RWPE2 (cell line): ENCODE measurements at places on chromosomes 4 and X.

- no peak for DNase-seq
These were observed 17.7 kb downstream of the COL4A6 start for GRCh38 chrX:108420481-108420880.

DNA sequence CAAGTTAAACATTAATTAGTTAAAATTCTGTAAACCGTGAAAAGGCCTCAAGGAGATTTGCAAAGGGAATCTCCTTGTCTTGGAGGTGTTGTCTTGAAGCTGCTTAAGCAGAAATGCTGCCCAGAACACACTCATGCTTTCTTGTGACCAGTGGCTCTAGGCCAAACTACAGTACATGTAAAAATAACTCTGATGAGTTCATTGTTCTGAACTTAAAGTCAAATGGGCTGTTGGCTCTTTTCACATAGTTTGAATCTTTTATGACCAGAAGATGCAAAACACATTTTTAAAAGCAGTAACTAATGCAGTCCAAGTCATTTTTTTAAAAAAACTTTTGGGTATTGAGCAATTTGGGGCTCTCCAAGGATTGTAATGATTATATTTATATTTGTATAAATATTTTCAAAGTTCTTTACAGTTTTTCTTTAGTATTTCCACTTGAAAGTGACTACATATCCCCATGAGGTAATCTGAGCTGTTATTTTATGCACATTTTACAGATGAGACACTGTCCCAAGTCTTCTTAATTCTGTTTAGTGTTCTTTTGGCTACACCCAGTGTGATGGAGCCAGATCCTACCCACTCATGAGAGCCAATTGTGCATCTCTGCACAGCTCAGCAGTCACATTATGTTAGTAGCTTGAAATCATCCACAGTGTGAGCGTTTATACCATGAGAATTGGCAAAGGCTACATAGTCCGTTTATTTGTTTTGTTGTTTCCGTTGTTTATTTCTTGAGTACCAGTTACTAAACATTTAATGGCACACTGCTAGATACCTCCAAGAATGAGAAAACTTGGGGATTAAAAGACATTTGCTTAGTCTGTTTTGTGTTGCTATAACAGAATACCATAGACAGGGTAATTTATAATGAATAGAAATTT lies 112.8 kb upstream of the ATXN3L start:
- no peak for DNase-seq

DNA sequence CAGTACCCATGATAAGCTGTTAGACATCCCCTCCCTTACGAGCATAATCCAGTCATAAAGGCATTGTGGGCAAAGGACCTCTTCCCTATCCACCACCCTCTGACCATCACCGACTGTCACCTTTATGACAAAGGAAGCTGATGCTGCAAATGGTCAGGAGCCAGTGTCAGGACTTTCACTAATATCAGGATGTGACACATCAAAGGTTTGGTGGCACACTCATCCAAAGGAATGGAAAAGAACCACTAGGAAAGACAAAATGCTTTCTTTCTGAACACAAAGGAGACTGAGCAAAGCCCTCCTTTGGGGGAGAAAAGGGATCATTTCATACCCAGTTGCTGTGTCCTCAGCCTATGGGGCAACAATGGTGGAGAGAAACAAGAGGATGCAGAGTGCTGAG lies 66.9 kb upstream of the PROM1 start:
- no peak for DNase-seq

DNA sequence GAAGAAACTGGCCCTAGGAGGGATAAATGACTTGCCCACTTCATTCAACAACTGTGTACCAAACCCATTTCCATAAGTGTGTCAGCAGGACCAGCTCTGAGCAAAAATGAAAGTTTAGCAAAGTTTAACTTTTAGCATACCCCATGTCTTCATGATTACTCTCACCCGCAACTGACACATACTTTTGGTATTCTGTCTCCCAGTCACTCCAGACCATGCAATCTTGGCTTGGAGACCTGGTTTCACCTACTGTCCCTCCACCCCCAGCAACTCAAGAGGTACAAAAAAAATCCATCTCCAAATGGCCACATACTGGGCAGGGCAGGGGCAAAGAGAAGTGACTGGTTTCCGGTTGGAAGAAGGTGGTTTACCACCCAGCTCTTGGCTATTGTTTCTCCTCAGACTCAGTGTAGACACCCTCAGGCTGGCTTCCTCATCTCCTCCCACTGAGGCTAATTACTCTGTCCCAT lies 79.8 kb downstream of the RLIM start:
- DNase-seq: no peak

- DNase-seq: no peak
These were observed 496.9 kb upstream of the DIPK2B start for GRCh38 chrX:45697591-45697990.

- DNase-seq: no peak
These were observed at the start of gene SASH3 for GRCh38 chrX:129779747-129780146. SASH3 (plus strand) TSS chrX:129779949; CDS start chrX:129780098, 149 bp downstream.

DNA sequence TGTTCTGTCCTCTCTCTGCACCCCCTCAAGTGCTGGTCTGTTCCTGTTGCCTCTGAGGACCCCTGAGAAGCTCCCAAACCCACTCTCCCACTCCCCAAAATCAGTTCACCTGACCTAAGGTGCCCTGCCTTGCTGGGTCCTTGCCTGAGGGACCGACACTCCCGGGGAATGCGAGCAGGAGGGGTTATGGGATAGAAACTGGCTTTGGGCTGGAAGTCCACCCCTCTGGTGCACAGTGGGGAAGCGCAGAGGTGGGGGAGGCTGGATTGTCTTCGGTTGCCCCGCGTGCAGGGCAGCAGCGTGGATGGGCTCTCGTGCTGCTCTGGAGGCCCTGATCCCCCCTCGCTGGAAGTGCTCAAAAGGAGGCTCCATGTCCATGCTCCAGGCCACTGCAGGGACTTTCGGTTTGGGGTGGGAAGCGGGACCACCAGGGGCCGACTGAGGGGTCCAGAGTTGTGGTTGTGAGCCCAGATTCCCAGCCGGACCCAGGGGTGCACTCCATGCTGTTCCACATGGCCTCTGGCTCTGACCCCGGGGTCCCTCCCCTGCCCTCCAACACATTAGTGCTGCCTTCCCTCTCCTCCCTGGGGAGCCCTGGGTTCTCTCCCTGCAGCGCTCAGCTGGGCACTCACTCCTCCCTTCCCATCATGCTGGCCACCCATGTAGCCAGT lies 7.6 kb downstream of the SORCS2 start:
- DNase-seq: no peak

DNA sequence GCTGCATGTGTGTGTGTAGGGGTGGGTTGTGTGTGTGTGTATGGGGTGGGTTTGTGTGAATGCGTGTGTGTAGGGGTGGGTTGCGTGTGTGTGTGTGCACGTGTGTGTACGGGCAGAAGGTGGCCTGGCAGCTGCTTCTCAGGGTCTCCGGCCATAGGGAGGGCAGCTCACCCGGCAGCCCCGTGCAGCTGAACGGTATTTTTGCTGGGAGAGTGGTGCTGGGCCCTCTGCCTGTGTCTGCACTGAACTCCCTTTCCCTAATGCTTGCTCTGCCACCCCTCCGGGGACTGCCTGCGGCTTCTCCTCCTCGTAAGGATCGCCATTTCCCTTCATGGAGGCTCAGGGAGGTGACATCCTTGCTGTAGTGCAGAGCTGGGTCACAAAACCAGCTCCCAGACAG lies 30.2 kb downstream of the WFS1 start:
- no peak for DNase-seq

- no peak for DNase-seq
These were observed 257.1 kb upstream of the RPS6KA3 start for GRCh38 chrX:20523626-20524312.

DNA sequence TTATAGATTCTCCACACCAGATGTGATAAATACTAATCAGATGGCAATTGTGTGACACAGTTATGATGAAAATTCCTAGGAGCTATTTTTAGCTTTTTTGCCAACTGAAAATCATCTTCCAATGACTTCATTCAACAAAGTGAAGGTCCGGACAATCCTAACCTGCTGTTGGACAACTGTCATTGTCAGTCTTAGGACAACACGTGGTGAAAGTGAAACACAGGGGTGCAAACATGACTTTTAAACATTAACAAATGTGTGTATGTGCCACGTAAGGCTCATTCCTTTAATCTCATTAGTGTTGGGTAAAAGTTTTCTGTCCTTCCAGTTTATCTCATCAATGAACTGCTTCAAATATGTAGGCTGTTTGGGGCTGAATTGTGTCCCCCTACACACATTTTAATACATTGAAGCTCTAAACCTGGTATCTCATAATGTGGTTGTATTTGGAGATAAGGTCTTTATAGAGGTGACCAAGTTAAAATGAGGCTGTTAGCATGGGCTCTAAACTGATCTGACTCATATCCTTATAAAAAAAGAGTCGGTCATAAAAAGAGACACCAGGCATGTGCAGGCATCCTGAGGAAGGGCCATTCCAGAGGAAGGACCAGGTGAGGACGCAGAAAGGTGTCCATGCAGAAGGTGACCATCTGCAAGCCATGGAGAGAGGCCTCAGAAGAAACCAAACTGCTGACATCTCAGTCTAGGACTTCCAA lies 41.2 kb upstream of the SMAD1 start:
- no peak for DNase-seq
